ENCODE measurements at places on chromosomes 3 and 15. TPM values are rescaled to one million over a fixed set of nuclear protein-coding genes. Genes with fewer than 3 reads are reported as not detected.

TMED3 gene
- 105 TPM for total RNA-seq

DNA sequence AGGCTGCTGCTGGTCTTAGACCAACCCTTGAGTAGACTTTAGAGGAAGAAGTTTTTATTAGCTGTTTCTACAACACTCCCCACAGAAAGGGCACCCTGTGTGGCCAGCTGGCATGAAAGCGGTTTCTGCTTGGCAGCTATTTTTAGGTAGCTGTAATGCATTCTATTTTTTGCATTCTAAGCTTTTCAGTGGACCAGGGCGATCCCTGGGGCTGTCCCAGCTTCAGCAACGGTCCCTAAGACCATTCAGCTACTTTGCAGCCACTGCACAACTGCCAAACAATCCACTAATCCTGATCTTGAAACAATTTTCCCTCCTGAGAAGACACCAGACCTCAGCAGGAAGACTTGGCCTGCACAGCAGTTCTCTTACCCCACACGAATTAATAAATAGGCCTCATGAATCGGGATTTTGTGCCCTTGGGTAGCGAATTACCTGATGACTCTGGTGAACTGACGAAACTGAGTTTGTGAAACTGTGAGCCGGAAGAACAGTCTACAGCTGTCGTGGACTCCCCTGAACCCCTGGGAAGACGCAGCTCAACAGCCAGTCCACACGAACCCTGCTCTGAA lies 14.6 kb upstream of the TFRC start:
- no peak for DNase-seq
- no peak overlapping the region for H3K4me3 ChIP-seq
- H3K36me3 ChIP-seq: no peaks in the 10 kb centered on the region
- no peak overlapping the region for H3K27ac ChIP-seq
- no peaks in the 10 kb centered on the region for H3K27me3 ChIP-seq

DNA sequence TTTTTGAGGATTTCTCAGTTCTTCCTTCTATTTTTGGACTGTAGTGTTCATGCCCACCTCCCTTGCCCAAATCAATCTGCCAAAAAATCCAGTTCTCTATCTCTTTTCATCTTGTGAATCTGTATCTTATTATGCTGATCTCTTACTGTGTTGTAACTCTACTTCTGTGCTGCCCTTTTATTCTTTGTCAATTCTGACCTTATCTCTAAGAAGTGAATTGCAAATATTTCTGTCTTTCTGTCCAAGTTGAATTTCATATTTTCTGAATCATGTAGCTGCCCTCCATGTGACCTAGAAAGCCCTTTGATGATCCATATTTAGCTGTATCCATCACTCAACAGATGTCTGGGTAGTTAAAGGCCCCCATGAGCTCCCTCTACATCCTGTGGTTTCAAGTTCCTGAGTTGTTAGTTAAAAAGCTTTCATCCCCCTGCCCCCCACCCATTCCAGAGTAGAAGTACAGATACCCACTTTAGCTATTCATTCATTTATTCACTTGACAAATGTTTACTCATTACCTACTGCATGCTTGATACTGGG lies 33.6 kb upstream of the ETV5 start:
- DNase-seq: no peak
- H3K27me3 ChIP-seq: no peaks in the 10 kb centered on the region
- no peak overlapping the region for H3K27ac ChIP-seq
- no peaks in the 10 kb centered on the region for H3K4me1 ChIP-seq

DNA sequence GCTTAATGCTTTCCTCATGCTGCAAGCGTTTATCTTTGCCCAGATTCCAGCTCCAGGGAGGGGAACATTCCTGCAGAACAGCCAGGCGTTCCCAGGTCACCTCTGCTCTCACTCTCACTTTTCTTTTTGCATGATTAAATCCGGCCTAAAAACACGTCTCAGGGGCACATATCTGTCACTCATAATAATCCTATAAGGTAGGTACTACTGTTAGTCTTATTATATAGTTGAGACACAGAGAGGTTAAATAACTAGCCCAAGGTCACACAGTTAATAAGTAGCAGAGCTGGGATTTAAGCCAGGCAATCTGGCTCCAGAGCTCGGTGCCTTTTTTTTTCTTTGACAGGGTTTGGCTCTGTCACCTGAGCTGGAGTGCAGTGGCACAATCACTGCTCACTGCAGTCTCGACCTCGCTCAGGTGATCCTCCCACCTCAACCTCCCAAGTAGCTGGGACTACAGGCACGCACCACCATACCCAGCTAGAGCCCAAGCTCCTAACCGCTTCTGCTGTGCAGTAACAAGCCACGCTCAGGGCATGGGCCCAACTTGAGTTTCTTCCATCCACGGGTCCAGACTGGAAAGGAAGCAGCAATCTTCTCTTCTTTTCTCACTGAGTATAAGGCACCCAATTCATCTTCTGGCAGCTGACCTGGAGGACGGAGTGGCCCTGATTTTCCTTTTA lies 96.5 kb downstream of the LIPC start:
- no peak for DNase-seq
- H3K4me3 ChIP-seq: no peak overlapping the region
- no peaks in the 10 kb centered on the region for H3K36me3 ChIP-seq
- H3K27ac ChIP-seq: no peak overlapping the region

DNA sequence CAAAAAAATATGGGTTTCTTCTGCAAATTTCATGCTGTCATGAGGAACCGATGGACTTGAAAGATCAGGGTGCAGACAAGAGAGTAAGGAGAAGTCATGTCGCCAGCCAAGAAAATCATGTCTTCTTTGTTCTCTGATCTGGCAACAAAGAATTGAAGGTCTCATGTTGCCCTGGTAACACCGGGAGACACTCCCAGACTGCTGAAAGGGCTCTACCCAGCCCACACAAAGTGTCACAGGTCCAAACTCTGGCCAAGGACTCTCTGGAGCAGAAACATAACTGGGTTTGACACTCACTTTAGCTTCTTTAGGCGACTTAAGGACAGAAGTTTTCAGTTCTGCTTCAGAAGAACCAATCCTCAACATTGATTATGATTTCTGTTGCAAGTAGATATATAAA lies 42.9 kb downstream of the SIDT1 start:
- DNase-seq: no peak
- no peak overlapping the region for H3K27ac ChIP-seq
- peaks cover 16% of the 10 kb centered on the region for H3K27me3 ChIP-seq

GRCh38 chr15:20280933-20281463 lies 260.6 kb downstream of the GOLGA6L6 start:
- no peaks in the 10 kb centered on the region for H3K4me1 ChIP-seq
- no peak overlapping the region for H3K4me3 ChIP-seq
- no peak for DNase-seq

DNA sequence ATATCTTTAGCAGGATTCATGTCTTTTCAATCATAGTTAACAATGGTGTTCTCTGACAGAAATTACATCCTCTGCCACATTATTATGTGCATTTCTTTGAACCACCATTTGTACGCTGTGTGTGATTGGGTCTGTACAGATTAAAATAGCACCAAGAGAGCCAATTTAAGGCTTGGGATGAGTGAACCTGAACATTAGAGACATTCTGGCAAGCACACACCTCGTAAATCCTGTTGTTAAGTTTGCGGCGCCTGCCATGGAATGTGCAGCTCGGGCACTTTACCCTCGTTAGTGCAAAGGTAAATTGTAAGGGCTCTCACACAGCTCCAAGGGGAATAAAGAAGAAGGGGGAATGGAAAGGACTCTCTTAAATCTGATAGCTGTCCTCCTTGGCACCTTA lies 482.4 kb upstream of the DPPA4 start:
- no peak overlapping the region for H3K4me3 ChIP-seq
- H3K27ac ChIP-seq: no peak overlapping the region
- no peaks in the 10 kb centered on the region for H3K4me1 ChIP-seq
- no peak for DNase-seq
- no peaks in the 10 kb centered on the region for H3K27me3 ChIP-seq
- H3K36me3 ChIP-seq: no peaks in the 10 kb centered on the region

GHSR gene
- total RNA-seq: not detected

ARHGAP11A gene
- total RNA-seq: 82.3 TPM

GRCh38 chr15:76998663-76999285 lies 3.8 kb downstream of the PSTPIP1 start:
- H3K27ac ChIP-seq: no peak overlapping the region
- no peak for DNase-seq
- H3K4me1 ChIP-seq: peaks cover 10% of the 10 kb centered on the region
- H3K4me3 ChIP-seq: no peak overlapping the region
- H3K36me3 ChIP-seq: no peaks in the 10 kb centered on the region

AADACL2 gene
- not detected for total RNA-seq

IL16 gene
- total RNA-seq: 2.1 TPM

ASB14 gene
- not detected for total RNA-seq

- no peak overlapping the region for H3K4me3 ChIP-seq
- H3K4me1 ChIP-seq: no peaks in the 10 kb centered on the region
- H3K27ac ChIP-seq: no peak overlapping the region
Measured at GRCh38 chr3:163043074-163043473, 1546.5 kb downstream of the OTOL1 start.

COL8A1 gene
- 358 TPM for total RNA-seq

All from endothelial cell of umbilical vein (primary cell).